ENCODE measurements at places on chromosomes 1 and 21.
A peak's percentile ranks its signal among the peaks of the same experiment; 100 is the strongest.

- DNase-seq, result no peak
These were observed 85.8 kb upstream of the TMPRSS2 start for GRCh38 chr21:41593760-41594138.

GRCh38 chr1:29548091-29548490 is 311.8 kb downstream of the PTPRU start:
- no peak for DNase-seq

GRCh38 chr1:193524616-193525015 is 338.2 kb upstream of the B3GALT2 start:
- DNase-seq, result no peak

- no peak for DNase-seq
These were observed 51.1 kb downstream of the HSF2BP start for GRCh38 chr21:43608225-43608624.

- no peak for DNase-seq
These were observed 131.8 kb downstream of the PDE4B start for GRCh38 chr1:65924471-65924870.

DNA sequence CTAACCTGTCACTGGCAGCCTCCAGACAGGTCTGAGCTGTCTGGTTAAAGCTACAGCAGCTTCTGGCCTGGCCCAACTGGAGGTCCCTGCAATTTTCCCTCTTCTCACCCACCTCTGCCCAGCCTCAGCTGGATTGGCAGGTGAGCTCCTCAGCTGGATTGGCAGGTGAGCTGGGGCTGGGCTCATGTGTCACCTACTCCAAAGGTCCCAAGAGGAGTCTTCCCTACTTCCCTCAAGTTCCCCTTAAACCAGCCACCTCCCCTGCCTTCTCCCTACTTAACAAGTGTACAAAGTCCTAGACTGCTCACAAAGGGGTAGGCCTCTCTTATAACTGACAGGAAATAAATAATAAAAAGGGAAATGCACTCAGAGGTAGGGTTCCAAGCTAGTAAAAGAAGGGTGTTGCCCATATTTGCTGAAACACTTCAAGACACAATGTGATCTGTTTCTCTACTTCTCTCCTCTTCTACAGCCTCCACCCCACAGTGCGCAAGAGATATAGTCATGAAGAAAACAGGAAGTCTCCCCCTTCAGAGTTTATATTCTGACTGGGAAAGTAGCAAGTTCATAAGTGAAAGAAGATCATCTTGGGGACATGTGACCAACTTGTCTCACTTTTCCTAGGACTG is at the start of gene GPA33:
Gene GPA33, minus strand, starts transcription at position 64 of the 629 bp plus-strand sequence. CDS start 90 bp downstream, outside the sequence.
- no peak for DNase-seq

DNA sequence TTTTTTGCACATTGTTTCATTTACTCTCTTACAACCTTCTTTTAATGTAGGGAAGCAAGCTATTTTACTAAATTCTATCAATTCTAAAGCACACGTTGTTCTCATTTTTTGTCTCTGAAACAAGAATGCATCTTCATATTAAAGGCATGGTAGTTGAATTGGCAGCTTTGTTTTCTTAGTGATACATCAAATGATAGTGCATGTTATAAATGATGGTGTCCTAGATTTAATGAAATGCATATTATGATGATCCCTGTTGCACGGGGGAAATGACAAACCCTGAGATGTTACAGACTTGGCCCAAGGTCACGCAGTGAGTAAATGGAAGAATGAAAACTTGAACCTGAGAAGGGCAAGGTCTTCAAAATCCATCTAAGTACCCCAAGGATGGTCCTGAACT is 213.1 kb downstream of the KAZN start:
- DNase-seq, result no peak

- no peak for DNase-seq
These were observed 83.0 kb upstream of the ATF3 start for GRCh38 chr1:212525479-212526110.

DNA sequence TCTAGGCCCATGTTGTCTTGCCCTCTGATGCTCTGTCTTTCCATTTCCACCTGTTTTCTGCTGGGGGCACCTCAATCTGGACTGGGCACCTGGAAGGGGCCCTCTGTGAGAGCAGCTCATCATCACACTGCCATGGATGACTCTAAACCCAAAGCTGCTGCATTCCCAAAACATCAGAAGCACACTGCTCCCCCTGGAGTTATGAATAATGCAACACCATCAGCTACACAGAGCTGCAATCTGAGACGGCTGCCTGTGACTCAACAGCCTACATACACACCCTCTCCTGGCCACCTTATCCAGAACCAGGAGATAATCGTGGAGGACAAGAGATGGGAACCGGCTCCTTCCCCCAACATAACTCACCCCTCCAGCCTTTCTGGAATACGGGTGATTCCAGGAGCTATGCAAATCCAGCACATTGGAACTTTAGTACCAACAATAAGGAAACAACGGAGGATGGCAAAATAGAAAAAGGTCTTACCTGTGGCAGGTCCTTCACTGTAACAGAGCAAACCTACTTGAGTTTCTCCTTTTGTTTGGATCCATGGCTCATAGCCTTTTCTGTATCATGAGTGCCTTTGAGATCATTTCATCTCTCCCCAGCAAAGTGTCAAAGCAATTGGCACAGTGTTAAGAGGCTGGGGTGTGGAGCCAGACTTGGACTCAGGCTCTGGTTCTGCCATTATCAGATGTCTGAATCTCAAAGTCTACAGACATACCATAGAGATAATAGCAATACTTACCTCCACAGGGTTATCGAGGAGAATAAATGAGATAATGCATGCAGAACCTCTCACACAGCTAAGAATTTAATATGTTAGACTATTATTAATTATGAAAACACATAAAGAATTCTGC is 29.3 kb downstream of the AK2 start:
- DNase-seq, result no peak

DNA sequence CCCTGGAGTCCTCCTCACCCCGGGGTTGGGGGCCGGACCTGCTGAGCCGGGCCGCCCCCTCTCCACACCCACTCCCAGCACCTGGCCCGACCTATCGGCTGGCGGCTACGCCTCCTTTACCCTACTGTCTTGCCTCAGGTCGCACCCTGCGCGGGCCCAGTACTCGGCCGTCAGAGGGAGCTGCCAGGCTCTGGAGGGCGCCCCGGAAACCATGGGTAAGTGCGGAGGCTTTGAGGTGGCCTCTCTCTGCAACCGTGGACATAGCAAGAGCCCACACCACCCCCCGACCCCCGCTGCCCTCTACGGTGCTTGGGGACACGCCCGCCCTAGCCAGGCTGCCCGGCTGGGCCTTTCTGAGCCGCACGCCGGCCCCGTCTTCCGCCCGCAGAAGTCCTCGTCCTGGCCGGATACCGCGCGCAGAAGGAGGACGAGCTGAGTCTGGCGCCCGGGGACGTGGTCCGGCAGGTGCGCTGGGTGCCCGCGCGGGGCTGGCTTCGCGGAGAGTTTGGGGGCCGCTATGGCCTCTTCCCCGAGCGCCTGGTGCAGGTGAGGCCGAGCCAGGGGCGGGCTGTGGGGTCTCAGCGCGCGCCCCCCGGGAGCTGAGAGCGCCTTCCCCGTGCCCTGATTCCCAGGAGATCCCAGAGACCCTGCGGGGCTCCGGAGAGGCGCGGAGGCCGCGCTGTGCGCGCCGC is at the start of gene SH3D21:
Gene SH3D21, plus strand, starts transcription at position 159 of the 692 bp plus-strand sequence. Its CDS starts 53 bp downstream, at position 212.
- DNase-seq, result no peak

DNA sequence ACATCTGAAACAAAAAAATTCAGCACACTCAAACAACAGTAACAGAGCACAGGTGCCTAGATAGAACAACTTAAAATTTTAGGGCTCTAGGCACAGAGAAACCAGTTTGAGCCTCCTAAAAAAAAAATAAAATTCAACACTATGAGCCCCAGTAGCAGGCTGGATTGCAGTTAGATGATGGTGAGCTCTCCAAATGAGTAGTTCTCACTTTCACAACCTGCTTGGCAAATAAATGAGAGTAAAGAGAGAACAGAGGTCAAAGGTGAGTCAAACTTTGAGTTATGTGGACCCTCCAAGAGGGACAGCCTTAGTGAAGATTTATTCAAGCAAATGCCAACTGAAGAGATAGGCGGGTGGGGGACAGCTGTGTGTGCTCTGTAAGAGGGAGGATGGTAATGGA is 3.6 kb downstream of the BEND5 start:
- DNase-seq, result no peak

DNA sequence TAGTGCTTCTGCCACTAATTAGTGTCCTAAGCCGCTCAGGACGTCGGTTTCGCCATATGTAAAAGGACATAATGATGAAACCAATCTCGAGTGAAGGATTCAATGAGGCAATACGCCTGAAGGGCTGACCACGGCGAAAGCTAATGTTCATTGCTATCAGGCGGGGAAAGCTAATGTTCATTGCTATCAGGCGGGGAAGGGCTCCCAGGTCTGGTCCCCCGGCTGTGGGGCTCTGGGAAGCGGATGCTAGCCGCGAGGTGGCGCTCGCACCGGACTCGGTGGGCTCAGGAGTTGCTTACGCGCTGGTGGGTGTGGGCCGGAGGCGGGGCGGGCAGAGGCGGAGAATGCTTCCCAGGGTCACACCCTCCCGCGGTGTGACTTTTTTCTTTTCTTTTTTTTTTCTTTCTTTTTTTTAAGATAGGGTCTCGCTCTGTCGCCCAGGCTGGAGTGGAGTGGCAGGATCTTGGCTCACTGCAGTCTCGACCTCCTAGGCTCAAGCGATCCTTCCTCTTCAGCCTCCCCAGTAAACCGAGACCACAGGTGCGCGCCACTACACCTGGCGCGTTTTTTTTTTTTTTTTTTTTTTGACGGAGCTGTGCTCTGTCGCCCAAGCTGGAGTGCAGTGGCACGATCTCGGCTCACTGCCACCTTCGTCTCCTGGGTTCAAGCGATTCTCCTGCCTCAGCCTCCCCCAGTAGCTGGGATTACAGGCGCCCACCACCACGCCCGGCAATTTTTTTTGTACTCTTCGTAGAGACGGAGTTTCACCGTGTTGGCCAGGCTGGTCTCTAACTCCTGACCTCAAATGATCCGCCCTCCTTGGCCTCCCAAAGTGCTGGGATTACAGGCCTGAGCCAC is 1.1 kb upstream of the PEAR1 start:
- DNase-seq, result peak; percentile 90
